ACHN (cell line): ENCODE measurements at places on chromosomes 6 and 20.

- no peak for DNase-seq
Observed at GRCh38 chr6:6657820-6658217, 69.3 kb downstream of the LY86 start.

- no peak for DNase-seq
Observed at GRCh38 chr20:4855555-4855954, 133.8 kb downstream of the PRND start.

DNA sequence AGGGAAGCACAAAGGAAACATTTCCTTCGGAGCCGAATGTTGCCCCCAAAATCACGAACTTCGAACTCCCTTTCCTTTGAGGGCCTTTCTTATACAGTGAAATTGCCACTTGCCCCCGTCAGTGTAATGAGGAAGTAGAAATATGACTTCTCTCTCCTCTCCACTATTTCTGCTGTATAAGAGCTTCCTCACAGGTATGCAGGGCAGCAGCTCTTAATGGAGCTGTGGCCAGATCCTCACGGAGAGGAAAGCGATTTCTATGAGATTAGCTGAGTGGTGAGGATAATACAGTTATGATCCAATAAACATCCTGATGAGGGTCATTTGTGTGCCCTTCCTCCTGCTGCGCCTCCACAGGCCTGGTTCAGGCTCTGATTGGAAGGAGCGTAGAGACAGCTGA, 10.8 kb upstream of the CPNE5 start:
- no peak for DNase-seq

GRCh38 chr6:94376876-94377275, 957.5 kb upstream of the EPHA7 start:
- DNase-seq, result no peak

- DNase-seq, result no peak
Observed at GRCh38 chr6:78533426-78533825, 333.9 kb upstream of the IRAK1BP1 start.

- no peak for DNase-seq
Observed at GRCh38 chr6:169045486-169045885, 208.2 kb downstream of the THBS2 start.

- peak; percentile 12 for DNase-seq
Observed at GRCh38 chr6:6221787-6222535, 98.5 kb downstream of the F13A1 start.

GRCh38 chr6:99344289-99344688, 5.2 kb downstream of the FAXC start:
- DNase-seq, result peak; percentile 86

DNA sequence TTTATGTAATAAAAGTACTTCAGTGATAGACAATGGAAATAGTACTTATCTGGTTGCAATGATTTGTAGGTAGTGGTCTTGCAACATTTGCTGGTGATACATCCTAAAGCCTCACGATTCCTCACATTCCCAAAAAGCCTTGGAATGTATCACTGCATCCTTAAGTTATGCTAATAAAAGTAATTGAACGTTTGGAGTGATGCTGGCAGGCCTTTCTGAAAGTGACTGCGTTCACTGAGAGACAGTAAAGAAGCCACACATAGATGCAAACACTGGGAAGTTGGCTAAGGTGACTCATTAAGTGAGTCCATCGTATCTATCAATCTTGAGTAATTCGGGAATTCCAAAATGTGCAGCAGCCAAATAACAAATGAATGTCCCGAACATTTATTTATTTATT, 444.1 kb upstream of the SOX4 start:
- DNase-seq, result no peak

DNA sequence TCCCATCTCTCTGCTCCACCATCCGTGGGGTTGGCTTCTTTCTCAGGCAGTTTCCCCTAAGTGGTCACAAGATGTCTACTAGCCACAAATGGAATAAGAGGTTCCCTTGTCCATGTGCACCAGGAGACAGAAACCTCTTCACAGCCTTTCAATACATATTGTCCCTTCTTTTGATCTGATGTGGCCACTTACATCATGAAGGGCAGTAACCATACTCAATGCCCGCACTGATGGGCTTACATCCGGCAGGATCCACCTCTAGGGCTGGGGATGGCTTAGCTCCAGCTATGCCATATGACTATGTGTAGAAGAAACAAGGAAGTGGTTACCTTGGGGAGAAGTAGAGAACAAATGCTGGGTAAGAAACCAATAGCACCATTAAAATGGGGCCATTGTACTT, 64.4 kb downstream of the PLEKHG1 start:
- DNase-seq, result no peak

GRCh38 chr6:25944688-25945574, 14.4 kb upstream of the SLC17A2 start:
- DNase-seq, result no peak

DNA sequence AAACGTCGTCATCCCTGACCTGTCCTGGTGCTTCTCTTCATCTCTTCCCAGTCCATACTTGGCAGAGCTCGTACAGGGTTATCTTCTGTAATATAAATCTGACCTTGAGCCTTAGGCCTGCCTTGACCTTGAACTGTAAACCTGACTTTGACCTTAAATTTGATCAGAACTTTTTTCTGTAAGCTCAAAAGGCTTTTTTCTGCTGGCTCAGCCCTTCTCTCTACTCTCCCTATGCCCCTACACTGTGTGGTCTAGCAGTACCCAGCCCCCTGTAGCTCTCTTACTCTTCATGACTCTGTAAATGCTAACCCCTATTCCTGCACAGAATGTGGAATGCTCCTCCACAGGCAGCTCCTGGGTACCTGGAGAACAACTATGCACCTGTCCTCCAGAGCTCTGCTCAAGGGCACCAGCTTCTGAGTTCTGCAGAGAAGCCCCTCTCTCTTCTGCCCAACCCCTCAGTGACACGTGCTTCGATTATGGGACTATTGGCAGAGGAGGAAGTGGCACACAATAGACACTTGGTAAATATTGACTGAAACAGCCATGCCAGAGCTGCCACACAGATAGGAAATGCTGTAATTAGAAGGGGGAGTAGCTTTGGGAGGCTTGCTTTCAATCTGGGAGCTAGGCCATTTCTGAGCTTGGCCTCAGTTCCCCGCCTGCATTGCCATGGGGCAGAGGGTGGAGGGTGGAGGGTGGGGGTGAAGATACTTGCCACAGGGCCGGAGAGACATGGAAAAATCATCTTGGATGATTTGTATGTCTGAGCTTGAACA, 15.4 kb downstream of the SNPH start:
- DNase-seq, result no peak

- DNase-seq, result no peak
Observed at GRCh38 chr6:79506251-79506650, 31.0 kb downstream of the LCA5 start.

- DNase-seq, result no peak
Observed at GRCh38 chr6:25886066-25886465, 12.0 kb upstream of the SLC17A3 start.

GRCh38 chr20:4665591-4665990, 56.1 kb upstream of the PRND start:
- DNase-seq, result no peak

- no peak for DNase-seq
Observed at GRCh38 chr6:51553246-51554015, 534.0 kb downstream of the PKHD1 start.

GRCh38 chr6:120966321-120966720, 368.0 kb downstream of the TBC1D32 start:
- no peak for DNase-seq

GRCh38 chr6:128672023-128672422, 151.6 kb upstream of the PTPRK start:
- DNase-seq, result no peak

- no peak for DNase-seq
Observed at GRCh38 chr6:130742131-130742681, 85.0 kb upstream of the SMLR1 start.
